Left ventricle myocardium inferior (tissue), 1 donor: ENCODE measurements at places on chromosomes 1 and 21. TPM values are rescaled to one million over a fixed set of nuclear protein-coding genes. Genes with fewer than 3 reads are reported as not detected.

DNA sequence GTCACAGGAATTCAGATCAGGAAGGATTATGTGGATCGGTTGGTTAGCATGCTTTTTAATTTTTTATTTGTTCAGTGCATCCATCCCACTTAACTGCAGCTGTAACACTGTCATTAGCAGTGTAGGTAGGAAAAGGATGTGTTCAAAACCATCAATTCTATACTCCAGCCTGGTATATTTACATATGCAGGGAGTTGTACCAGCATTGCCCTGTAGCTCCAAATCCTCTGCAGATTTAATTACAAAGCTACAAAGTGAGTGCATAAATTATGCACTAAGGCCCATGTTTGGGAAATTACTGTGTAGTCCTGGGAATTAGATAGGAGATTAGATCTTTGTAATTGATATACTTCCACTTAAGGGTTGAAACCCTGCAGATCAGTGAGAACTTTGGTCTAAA, 15.9 kb upstream of the OSBPL9 start:
- DNase-seq, result no peak

- DNase-seq, result no peak
Measured at GRCh38 chr1:244662599-244662998, 9.7 kb downstream of the DESI2 start.

DNA sequence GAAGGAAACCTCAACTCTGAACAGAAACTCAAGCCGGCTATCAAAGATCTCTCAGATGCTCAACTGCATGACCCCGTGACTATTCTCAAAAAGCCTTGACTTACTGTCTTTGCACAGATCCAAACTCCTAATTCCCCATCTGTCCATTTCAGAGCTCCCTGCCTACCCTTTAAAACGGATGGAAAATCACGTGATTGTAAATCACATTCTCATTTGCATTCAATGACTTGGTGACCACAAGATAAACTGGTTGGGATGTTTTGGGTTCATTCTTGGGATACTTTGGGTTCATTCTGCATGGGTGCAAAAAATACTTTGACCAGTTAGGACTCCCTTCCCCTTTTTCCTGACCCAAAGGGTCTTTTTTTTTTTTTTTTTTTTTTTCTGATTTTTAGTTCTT, 41.3 kb upstream of the RUNX1 start:
- DNase-seq, result no peak

- no peak for DNase-seq
Measured at GRCh38 chr1:210695026-210695425, 366.3 kb downstream of the HHAT start.

DNA sequence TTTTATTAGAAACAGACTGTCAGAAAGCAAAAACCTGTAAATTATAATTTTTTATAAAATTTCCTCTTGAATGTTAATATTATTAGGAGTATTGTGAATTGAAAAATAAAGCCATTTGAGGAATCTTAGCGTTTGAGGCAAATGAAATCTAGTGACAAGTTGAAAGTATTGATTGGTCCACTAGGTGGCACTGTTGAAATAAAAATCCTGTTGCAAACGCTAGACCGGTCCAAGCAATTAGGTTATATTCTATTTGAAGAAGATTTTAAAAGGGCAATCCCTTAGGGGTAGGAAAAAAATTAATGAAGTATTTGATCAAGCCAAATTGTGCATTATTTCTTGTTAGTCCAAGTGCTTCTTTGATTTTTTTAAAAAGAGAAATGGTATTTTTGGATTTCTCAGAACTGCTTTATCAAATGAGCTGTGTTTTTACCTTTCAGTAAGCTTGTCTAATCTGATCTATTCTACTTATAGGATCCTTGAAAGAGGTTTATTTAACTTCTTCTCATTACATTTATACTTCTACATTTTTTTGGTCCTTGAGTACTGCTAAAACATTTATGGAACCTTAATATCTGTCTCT, 57.7 kb downstream of the ATG4C start:
- DNase-seq, result no peak

DNA sequence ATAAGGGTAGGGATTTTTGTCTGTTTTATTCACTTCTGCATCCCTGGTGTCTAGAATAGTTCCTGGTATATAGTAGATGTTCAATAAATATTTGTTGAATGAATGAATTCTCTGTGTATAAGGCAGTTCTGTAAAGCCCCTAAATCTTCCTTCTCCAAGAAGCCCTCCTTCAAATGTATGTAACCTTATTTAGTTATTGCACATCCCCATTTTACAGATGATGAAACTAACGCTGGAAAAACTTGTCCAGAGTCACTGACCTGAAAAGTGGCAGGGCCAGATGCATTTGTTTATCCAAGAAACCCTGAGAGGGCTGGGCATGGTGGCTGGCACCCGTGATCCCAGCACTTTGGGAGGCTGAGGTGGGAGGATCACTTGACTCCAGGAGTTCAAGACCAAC, 4.3 kb upstream of the LMNA start:
- no peak for DNase-seq

- DNase-seq, result no peak
Measured at GRCh38 chr1:19804831-19805251, 5.1 kb upstream of the TMCO4 start.

DNA sequence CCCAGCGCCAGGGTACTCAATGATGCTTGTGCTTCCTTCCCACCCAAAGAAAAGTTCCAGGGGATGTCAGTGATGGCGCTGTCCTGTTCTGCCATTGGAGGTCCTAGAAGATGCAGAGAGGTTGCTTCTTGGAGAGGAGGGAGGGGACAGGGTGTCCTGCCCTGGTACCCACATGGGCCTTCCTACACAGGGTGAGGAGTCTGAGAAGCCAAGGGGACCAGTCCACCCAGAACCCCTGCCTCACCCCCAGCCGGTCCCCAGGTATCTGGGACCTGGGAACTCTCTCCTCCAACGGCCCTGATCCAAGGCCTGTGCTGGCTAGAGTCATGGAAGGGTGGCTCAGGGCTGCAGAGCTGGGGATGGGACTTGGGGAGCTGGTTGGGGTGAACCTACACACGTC, 259.4 kb downstream of the KCNJ6 start:
- DNase-seq, result no peak

DNA sequence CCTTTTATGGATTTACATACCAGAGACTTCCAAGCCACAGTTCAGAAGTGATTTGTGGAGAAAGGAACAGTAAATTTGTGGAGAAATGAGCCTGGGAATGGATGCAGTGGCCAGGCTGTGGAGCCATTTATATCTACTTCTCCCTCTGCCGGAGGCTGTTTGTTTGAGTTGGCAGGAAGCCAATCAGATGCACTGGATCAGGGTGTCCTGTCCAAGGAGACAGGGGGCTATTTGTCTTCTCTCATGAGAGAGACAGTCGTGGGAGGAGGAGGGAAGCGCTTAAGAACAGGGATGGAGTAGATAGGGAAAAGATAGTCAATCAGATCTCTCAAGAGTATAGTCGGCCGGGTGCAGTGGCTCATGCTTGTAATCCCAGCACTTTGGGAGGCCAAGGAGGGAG, 2.8 kb upstream of the HAPLN2 start:
- peak; percentile 41 for DNase-seq

DNA sequence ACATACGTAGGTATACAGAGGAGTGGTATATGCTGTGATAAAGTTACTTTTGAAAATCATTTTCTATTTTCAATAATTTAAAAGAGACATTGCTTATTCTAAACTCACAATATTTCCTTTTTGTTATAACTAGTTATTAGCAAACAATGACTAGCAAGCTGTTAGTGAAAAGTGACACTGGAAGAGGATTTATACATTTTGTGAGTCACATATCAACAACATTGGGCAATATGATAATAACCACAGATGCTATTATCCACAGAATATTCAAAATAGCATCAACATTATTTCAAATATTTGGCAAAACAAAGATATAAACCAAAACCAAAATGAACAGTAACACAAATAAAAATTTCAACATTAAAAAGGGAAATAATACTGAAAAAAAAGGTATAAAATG, 104.0 kb upstream of the HP1BP3 start:
- DNase-seq, result no peak

- DNase-seq, result no peak
Measured at GRCh38 chr1:8382051-8382505, 64.2 kb downstream of the SLC45A1 start.

The OVAAL gene
- 5.3 TPM for total RNA-seq

The CELA2A gene
- not detected for total RNA-seq

The SH2D1B gene
- total RNA-seq, result 0.11 TPM

The MLLT11 gene
- 34.1 TPM for total RNA-seq

The CD164L2 gene
- not detected for total RNA-seq

The CD34 gene
- total RNA-seq, result 69.6 TPM

The LPGAT1 gene
- 24.9 TPM for total RNA-seq

The BACE2 gene
- total RNA-seq, result 16.0 TPM
